ENCODE measurements at places on chromosomes 4 and X.

GRCh38 chr4:40143926-40144508, 52.8 kb upstream of the RHOH start:
- no peak for DNase-seq

GRCh38 chr4:39044956-39045826, 13.0 kb upstream of the TMEM156 start:
- DNase-seq = no peak

- DNase-seq = no peak
Measured at GRCh38 chrX:131571348-131571747, 27.5 kb downstream of the OR13H1 start.

DNA sequence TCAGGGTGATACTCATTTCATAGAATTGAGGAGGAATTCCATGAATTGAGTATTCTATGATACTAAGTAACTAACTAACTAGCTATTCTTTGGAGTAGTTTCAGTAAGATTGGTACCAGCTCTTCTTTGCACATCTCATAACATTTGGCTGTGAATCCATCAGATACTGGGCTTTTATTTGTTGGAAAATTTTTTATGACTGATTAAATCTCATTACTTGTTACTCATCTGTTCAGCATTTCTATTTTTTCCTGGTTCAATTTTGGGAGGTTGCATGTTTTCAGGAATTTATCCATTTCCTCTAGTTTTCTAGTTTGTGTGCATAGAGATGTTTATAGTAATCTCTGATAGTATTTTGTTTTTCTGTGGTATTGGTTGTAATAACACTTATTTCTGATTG, 70.8 kb upstream of the FREM3 start:
- DNase-seq = no peak

- no peak for DNase-seq
Measured at GRCh38 chrX:45768666-45769236, 568.1 kb upstream of the DIPK2B start.
